ENCODE measurements at places on chromosomes 11 and 22.

GRCh38 chr11:132718711-132719671 is 813.3 kb downstream of the OPCML start:
- no peak for DNase-seq

DNA sequence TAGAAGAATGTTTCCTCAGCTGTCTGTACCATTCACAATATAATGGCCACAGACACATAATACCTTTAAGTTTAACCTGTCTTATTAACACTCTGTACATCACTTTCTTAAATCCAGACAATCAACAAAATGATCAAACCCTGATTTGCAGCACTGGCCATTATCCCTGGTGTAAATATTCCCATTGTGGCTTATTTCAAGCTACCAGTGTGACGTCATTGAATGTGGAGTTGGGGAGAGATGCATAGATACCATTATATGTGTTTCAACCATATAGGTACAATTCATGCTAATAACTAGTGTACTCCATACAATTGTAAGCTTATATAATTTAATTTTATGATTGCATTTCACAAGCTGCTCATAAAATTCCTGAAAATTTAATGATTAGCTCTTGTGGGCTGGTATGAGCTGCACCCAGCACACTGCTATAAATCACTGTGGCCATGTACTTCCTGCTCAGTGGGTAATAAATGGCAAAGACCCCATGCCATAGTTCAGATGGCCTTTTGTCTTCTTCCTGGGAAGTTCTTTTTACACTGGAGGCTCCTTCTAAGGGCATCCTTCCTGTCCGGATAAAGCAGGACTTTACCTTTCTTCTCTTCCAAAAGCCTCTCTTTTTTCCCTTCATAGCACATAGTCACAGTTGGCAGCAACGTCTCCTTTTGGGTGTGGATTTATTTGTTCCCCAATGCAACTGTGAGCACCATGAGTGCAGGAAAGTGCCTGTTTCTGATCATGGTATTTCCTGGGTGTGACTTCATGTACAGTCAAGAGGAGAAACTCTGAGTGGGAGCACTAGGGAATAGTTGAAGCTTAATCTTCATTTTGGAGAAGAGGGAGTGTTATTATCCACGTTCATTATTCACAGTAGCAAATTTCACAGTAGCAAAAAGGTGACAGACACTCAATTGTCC is 87.8 kb downstream of the MIAT start:
- no peak for DNase-seq

DNA sequence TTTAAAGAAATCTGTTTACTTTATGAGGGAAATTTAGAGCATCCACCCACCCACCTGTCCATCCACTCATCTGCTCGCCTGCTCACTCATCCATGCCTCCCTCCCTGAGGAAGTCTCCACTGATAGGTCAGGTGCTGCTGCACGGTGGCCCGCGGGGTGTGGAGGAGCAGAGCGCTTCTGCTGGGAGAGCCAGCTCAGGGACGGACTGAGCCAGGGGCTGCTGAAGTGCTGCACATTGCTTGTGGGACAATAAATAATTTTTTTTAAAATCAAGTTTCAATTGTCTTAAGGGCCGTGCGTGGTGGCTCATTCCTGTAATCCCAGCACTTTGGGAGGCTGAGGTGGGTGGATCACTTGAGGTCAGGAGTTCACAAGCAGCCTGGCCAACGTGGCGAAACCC is 148.9 kb downstream of the TBC1D22A start:
- DNase-seq, result no peak

- DNase-seq, result no peak
Observed at GRCh38 chr11:117444256-117444655, 116.6 kb downstream of the CEP164 start.

GRCh38 chr22:22834204-22834603 is 53.4 kb upstream of the IGLL5 start:
- DNase-seq, result no peak

- no peak for DNase-seq
Observed at GRCh38 chr11:33324302-33324985, 67.3 kb downstream of the HIPK3 start.

GRCh38 chr22:45709060-45709739 is 37.6 kb downstream of the ATXN10 start:
- DNase-seq, result no peak

GRCh38 chr11:129960216-129961214 is 42.1 kb downstream of the PRDM10 start:
- peak; percentile 70 for DNase-seq

DNA sequence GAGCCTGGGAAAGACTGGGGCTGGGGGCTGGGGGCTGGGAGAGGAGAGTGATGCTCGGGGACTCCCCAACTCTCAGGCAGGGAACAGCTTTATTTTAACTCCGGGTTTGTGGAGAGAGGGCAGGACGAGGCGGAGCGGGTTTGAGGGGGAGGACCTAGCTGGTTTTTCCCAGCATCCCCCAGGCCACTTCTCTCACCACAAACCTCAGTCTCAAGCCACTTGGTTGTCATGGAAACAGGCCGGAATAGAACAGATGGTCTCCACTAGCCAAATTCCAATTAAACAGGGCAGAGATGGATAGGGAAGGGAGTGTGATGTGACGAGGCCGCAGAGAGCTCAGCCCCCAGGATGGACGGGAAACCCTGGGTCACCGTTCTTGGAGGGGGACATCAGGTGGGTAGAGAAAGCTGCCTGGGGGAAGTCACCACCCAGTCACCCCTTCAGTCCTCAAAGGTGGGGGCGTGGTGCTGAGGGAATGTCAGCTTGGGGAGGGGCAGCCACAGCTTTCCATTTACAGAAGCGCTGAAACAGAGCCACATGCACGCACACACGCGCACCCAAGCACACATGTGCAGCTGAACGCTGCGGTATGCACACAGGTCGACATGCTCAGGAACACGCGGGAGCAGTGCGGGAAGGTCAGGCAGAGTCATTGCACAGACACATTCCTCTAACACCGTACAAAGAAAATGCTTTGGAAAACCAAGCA is 19.2 kb downstream of the NECTIN1 start:
- DNase-seq, result peak; percentile 74
